ENCODE measurements at places on chromosomes 4 and X.

- no peak for DNase-seq
These were observed 1.5 kb downstream of the SNCA start for GRCh38 chr4:89835413-89835812.

DNA sequence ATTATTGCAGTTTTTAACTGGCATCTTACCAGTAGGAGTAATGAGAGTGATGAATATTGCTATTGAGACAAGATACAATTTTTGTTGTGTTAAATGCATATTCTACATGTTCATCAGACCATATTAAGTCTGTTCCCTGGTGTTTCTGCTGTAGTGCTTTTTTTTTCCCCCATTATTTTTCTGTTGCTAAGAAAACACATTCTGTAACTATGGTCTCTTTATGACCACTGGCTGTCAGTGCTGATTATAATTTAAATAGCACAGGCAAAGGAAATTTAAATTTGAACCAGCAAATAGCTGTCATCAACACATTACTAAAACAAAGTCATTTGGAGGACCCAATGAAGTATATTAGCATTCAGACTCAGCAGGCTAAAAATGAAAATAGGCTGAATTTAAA, 98.3 kb upstream of the ANKRD50 start:
- DNase-seq = no peak

- no peak for DNase-seq
These were observed 70.4 kb downstream of the STARD8 start for GRCh38 chrX:68717663-68718442.

GRCh38 chrX:106615041-106615440, 3.3 kb downstream of the RADX start:
- DNase-seq = no peak

- DNase-seq = no peak
These were observed 347.1 kb downstream of the FBXW7 start for GRCh38 chr4:152188801-152189200.

- no peak for DNase-seq
These were observed 298.5 kb upstream of the BMP3 start for GRCh38 chr4:80732010-80732409.

DNA sequence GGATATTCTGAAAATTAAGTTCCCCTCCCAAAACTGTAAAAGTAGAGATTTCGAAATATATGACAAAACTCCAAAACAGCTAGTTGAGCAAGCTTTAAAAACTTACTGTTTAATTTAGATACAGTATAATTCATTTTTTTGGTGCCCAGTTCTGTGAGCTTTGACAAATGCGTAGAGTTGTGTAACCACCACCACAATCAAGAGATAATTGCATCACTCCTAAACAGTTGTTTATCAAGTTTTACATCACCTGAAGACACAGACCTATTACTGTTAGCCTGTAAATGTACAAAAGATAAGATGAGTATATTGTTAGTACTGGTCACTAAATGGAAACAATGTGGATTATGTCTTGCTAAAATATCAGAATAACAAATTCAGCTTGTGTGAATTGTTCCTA, 62.3 kb downstream of the ALG13 start:
- no peak for DNase-seq

- DNase-seq = no peak
These were observed 1.5 kb upstream of the PAPSS1 start for GRCh38 chr4:107721436-107722100.

- DNase-seq = no peak
These were observed 1506.0 kb downstream of the PCDH7 start for GRCh38 chr4:32226204-32226603.

DNA sequence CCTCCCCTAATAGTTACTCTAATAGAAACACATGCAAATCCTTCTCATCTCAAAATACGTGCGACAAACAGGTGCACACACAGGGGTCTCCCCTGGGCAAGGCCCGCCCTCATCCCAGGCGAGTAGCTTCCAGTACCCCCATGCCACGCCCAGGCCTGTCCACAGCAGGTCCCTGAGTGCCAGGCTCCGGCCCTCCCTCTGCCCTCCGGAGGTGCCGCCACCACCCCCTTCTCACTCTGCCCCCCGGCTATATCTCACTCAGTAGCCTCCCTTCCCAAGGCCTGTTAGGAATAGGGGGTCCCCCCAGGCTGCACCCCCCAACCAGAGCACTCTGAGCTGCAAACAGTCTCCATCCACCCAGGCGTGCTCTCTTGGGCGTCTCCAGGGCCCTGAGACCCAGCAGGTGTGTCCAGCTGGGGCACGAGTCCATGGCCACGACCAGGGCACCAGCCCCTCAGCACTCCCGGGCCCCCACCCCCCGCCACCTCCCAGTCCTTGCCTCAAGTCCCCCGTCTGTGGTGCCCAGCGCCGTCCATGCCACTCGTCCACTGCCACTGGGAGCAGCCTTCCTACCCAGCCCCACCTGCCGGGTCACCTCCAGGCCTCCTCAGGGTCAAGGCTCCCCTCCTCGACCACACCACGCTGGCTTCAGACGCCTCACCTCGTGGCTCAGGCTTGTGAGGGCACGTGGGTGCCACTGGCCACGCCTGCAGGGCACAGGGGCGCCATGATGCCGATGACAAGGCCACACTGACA, 41.7 kb downstream of the FAM53A start:
- no peak for DNase-seq

All from iPS DF 6.9 (cell line).